Upper lobe of left lung (tissue), 6 donors: ENCODE measurements at places on chromosomes 1 and 21. TPM values are rescaled to one million over a fixed set of nuclear protein-coding genes. Genes with fewer than 3 reads are reported as not detected.

C8A gene
- not detected for total RNA-seq

DNA sequence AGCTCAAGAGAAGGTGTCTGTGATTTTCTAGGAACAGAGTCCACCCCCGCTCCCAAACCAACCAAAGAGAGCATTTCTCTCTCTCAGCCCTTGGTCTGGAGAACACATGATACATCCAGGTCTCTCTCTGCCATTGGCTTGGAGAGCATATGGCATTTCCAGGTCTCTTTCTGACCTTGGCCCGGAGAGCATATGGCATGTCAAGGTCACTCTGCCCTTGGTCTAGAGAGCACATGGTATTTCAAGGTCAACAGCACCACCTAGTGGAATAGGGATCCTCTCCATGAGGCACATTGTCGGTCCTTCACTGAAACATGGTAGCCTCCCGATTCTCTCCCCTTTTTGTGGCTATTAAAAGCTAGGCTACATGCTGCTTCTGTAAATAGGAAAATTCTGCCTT, 437.7 kb upstream of the OLFM3 start:
- H3K4me3 ChIP-seq, result no peak overlapping the region
- DNase-seq, result no peak
- H3K4me1 ChIP-seq, result no peaks in the 10 kb centered on the region
- H3K27ac ChIP-seq, result no peak overlapping the region
- H3K27me3 ChIP-seq, result no peaks in the 10 kb centered on the region
- no peaks in the 10 kb centered on the region for H3K36me3 ChIP-seq

GPR61 gene
- total RNA-seq, result not detected

GRCh38 chr1:104125266-104125665, 375.6 kb downstream of the AMY1C start:
- no peak overlapping the region for H3K4me3 ChIP-seq
- no peak overlapping the region for H3K27ac ChIP-seq
- no peak for DNase-seq
- no peaks in the 10 kb centered on the region for H3K27me3 ChIP-seq

GRCh38 chr1:210916548-210916947, 217.4 kb downstream of the KCNH1 start:
- no peak overlapping the region for H3K27ac ChIP-seq
- no peak overlapping the region for H3K4me3 ChIP-seq
- H3K4me1 ChIP-seq, result no peaks in the 10 kb centered on the region
- no peak for DNase-seq

GRCh38 chr1:97996880-97997279, 76.0 kb upstream of the DPYD start:
- no peaks in the 10 kb centered on the region for H3K4me1 ChIP-seq
- no peak for DNase-seq
- no peaks in the 10 kb centered on the region for H3K36me3 ChIP-seq
- no peaks in the 10 kb centered on the region for H3K27me3 ChIP-seq

- no peaks in the 10 kb centered on the region for H3K36me3 ChIP-seq
- H3K4me3 ChIP-seq, result no peak overlapping the region
- peaks cover 78% of the 10 kb centered on the region for H3K4me1 ChIP-seq
- DNase-seq, result peak; percentile 87
- H3K27ac ChIP-seq, result peak overlapping the region; percentile 96
Observed at GRCh38 chr1:203320591-203321272, 15.4 kb downstream of the BTG2 start.

DNA sequence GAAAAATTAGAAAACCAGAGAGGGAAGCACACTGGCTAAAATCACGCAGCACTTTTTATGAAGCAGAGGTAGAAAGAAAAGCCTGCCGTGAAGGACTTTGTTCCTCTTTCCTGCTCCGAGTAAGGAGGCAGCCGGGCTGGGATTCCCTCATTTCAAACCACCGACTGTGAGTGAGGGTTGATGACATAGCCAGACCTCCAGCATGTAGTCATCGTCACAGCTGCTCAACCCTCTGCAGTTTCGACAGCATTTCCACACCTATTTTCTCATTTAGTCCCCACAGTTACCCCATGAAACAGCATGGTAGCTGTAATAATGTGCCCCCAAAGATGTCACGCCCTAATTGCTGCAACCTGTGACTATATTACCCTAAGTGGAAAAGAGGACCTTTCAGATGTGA, 35.3 kb downstream of the FCRL5 start:
- H3K27me3 ChIP-seq, result no peaks in the 10 kb centered on the region
- H3K4me1 ChIP-seq, result no peaks in the 10 kb centered on the region
- H3K4me3 ChIP-seq, result no peak overlapping the region
- H3K27ac ChIP-seq, result no peak overlapping the region

- H3K4me1 ChIP-seq, result peaks cover 3% of the 10 kb centered on the region
- no peak for DNase-seq
- H3K36me3 ChIP-seq, result no peaks in the 10 kb centered on the region
Observed at GRCh38 chr1:68322096-68322495, 89.8 kb upstream of the WLS start.

DNA sequence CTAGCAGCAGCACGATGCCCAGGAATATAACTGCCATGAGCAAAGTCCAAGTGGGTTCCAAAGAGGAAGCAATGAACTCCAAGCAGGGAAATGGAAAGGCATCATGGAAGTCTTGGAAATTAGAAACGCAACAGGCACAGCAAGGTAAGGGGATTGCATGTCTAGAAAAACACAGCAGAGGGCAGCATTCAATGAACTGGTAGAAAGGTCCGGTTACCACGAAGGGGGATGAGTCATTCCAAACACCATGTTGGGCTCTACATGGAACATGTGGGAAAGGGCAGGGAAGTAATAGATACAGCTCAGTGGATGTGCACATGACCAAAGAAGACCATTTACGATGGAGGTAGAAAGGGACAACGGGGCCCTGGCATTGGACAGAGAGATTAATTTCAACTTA, 36.4 kb downstream of the RXRG start:
- H3K4me1 ChIP-seq, result no peaks in the 10 kb centered on the region
- no peak overlapping the region for H3K4me3 ChIP-seq
- H3K27me3 ChIP-seq, result no peaks in the 10 kb centered on the region
- H3K36me3 ChIP-seq, result no peaks in the 10 kb centered on the region
- no peak for DNase-seq

- no peaks in the 10 kb centered on the region for H3K4me1 ChIP-seq
- no peaks in the 10 kb centered on the region for H3K36me3 ChIP-seq
- DNase-seq, result no peak
- H3K27ac ChIP-seq, result no peak overlapping the region
- peaks cover 2% of the 10 kb centered on the region for H3K27me3 ChIP-seq
Observed at GRCh38 chr1:22616571-22616970, 19.9 kb upstream of the C1QA start.

ZBTB8A gene
- total RNA-seq, result 9.5 TPM

DNA sequence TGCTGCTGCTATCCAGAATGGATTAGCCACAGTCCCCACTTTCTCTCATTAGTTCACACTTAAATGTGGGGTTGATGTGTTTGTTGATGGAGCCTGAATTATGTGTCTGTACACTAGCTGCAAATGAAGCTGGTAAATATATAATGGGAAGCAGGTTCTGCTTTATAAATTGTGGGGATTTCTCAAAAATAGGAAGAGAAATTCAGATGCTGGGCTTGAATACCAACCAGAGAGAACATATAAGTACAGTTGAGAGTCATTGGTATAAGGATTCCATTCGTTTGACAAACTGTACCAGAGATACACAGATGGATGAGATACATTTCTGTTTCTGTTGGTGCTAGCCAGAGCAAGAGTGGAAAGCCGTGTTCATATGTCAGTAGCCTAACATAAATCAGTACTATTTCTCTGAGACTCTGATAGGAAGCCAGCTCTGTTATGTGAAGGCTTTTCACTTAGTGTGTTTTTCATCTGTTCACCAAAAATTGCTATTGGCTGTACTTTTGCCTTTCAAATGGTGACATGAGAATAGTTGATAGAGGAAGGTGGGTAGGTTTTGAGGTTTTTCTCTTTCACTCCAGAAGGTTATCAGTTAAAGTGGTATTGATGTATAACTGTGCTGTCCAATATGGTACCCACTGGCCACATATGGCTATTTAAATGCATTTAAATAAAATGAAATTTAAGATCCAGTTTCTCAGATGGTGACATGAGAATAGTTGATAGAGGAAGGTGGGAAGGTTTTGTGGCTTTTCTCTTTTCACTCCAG, 15.6 kb downstream of the SMG7 start:
- H3K4me3 ChIP-seq, result no peak overlapping the region
- H3K27me3 ChIP-seq, result no peaks in the 10 kb centered on the region
- H3K27ac ChIP-seq, result no peak overlapping the region
- no peak for DNase-seq
- H3K4me1 ChIP-seq, result peaks cover 4% of the 10 kb centered on the region

- no peak for DNase-seq
- no peaks in the 10 kb centered on the region for H3K4me1 ChIP-seq
- no peak overlapping the region for H3K27ac ChIP-seq
- no peaks in the 10 kb centered on the region for H3K27me3 ChIP-seq
Observed at GRCh38 chr1:6635910-6636760, 11.5 kb downstream of the THAP3 start.

GRCh38 chr1:163706915-163707314, 385.2 kb downstream of the NUF2 start:
- H3K27me3 ChIP-seq, result no peaks in the 10 kb centered on the region
- no peaks in the 10 kb centered on the region for H3K36me3 ChIP-seq
- no peak overlapping the region for H3K27ac ChIP-seq
- H3K4me3 ChIP-seq, result no peak overlapping the region

DNA sequence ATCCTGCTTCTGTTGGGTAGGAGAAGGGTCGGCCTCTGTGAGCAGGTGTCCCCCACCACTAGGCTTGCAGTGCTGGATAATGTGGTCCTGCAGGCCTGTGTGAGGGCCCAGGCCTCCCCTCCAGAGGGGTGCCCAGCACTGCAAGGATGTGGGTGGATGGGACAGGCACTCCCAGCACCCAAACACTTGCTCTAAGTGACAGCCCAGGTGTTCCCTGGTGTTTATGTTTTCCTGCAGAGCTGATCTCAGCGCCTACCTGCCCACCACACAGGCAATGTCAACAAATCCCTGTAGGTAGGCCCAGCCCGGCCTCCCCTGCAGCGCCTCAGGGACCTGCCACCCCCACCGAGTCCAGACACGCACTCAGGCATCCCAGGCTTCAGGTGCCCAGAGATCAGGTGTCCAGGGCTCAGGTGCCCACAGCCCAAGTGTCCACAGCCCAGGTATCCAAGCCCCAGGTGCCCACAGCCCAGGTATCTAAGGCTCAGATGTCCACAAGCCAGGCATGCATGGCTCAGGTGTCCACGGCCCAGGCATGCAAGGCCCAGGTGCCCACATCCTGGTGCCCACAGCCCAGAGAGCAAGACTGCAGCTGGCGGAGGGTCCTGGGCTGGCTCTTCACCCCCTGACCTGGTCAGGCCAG, 59.2 kb downstream of the WNT9A start:
- peak overlapping the region; percentile 39 for H3K27ac ChIP-seq
- DNase-seq, result no peak
- H3K27me3 ChIP-seq, result no peaks in the 10 kb centered on the region
- peaks cover 25% of the 10 kb centered on the region for H3K4me1 ChIP-seq

NBPF4 gene
- not detected for total RNA-seq

DNA sequence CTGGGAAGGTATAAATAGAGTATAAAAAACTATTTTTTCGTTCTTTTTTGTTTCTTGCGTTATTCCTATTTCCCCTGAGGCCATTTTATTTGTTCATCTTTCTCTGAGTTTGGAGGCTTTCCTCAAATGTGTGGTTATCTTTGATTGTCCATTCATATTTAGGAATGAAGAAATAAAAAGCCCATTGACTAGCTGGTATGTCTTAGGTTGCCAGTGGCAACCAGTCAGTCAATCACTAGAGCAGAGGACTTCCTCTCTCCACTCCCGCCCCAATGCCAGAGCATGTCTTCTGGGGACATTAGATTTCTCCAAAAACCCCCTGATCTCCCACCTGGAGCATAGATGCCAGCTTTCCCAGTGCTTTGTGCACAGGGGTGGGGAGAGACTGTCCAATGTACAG, 20.7 kb upstream of the FOXE3 start:
- no peak overlapping the region for H3K27ac ChIP-seq
- H3K27me3 ChIP-seq, result no peaks in the 10 kb centered on the region
- no peaks in the 10 kb centered on the region for H3K4me1 ChIP-seq
- DNase-seq, result no peak
- no peak overlapping the region for H3K4me3 ChIP-seq

GRCh38 chr21:26965040-26965906, 1.6 kb downstream of the ADAMTS5 start:
- H3K4me3 ChIP-seq, result peak overlapping the region; percentile 41
- H3K36me3 ChIP-seq, result no peaks in the 10 kb centered on the region
- H3K27ac ChIP-seq, result peak overlapping the region; percentile 3
- no peak for DNase-seq
- peaks cover 10% of the 10 kb centered on the region for H3K27me3 ChIP-seq
- peaks cover 23% of the 10 kb centered on the region for H3K4me1 ChIP-seq

GRCh38 chr1:108357802-108358201, 92.3 kb upstream of the NBPF6 start:
- DNase-seq, result no peak
- H3K4me3 ChIP-seq, result no peak overlapping the region
- H3K27me3 ChIP-seq, result no peaks in the 10 kb centered on the region
- H3K4me1 ChIP-seq, result no peaks in the 10 kb centered on the region
- no peak overlapping the region for H3K27ac ChIP-seq

GRCh38 chr1:54080598-54081049, 27.2 kb downstream of the TCEANC2 start:
- H3K4me3 ChIP-seq, result no peak overlapping the region
- no peaks in the 10 kb centered on the region for H3K36me3 ChIP-seq
- no peak for DNase-seq
- H3K4me1 ChIP-seq, result no peaks in the 10 kb centered on the region

- no peaks in the 10 kb centered on the region for H3K4me1 ChIP-seq
- no peak for DNase-seq
- no peak overlapping the region for H3K27ac ChIP-seq
- H3K4me3 ChIP-seq, result no peak overlapping the region
Observed at GRCh38 chr1:87450615-87451209, 122.0 kb downstream of the LMO4 start.

DNA sequence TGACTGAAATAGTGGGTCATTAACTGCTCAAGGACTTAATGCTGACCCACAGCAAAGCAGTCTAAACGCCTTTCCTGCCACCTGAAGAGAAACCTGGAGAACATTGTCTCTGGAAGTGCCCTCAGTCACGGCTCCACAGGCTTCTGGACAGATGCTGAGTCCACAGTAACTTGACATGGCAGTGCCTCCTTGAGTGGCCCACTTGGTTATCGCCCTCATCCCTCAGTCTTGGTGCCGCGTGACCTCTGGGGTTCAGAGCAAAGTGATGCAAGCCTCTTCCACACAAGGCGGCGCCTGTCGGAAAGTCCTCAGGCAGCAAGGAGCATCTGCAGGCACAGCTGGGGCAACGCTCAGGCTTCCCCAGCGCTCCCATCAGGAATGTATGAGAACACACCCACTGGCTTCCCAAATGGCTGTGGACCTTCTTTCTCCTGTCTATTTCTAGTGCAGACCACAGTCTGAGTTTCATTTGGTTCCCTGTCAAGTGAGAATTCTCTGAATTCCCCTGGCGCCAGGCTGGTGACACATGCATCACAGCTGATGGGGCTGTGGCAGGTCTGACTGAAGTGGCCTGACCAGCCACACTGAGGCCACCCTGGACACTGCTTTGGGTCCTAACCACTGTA, 13.0 kb upstream of the ANGPTL7 start:
- no peaks in the 10 kb centered on the region for H3K4me1 ChIP-seq
- no peaks in the 10 kb centered on the region for H3K27me3 ChIP-seq
- no peak overlapping the region for H3K4me3 ChIP-seq
- H3K27ac ChIP-seq, result peak overlapping the region; percentile 48
- peak; percentile 22 for DNase-seq
- H3K36me3 ChIP-seq, result peaks cover 24% of the 10 kb centered on the region

- no peaks in the 10 kb centered on the region for H3K27me3 ChIP-seq
- H3K36me3 ChIP-seq, result no peaks in the 10 kb centered on the region
- H3K4me3 ChIP-seq, result no peak overlapping the region
- H3K4me1 ChIP-seq, result no peaks in the 10 kb centered on the region
- H3K27ac ChIP-seq, result no peak overlapping the region
- DNase-seq, result no peak
Observed at GRCh38 chr1:29457496-29458368, 221.4 kb downstream of the PTPRU start.

FABP3 gene
- 52.9 TPM for total RNA-seq
